ENCODE measurements at places on chromosomes 4 and X.
A peak's percentile ranks its signal among the peaks of the same experiment; 100 is the strongest.

GRCh38 chrX:10828640-10829039, 208.3 kb upstream of the MID1 start:
- no peak for DNase-seq

- no peak for DNase-seq
Measured at GRCh38 chr4:7426525-7427171, 8.1 kb downstream of the PSAPL1 start.

DNA sequence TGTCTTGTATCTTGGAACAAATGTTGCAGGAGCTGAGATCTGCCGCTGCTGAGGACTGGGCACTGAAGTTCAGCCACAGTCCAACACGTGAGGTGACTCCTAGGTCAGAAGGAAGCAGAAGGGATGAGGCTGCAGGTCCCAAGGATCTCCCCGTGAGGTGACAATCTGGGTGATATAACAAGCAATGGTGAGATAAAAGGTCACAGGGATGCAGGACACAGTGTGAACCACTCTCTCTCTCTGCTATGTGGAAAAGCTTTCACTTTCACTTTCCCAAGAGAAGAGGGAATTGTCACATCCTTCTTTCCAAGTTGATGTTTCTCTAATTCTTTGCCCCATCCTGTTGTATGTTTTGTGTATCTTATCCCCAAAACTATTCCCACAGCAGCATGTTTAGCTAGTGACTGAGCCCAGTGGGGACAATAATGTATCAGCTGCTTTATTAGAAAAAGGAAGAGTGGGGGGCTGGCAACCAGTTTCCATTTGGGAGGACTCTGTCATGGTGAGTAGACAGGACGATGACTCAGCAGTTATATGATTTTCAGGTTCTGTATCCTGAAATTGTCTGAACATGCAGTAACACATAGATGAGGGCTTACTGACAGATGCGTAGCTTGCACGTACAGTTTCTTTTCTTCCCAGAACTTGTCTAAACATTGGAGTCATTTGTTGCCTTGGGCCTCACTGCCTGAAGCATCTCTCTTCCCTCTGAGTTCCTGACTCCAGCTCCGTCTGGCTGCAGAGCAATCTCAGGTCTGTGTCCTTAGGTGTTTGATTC, 1415.8 kb upstream of the TENM3 start:
- DNase-seq: peak; percentile 1

- no peak for DNase-seq
Measured at GRCh38 chr4:165682611-165683010, 190.4 kb upstream of the TLL1 start.

- DNase-seq: no peak
Measured at GRCh38 chr4:75633846-75634245, 3.5 kb upstream of the CDKL2 start.

DNA sequence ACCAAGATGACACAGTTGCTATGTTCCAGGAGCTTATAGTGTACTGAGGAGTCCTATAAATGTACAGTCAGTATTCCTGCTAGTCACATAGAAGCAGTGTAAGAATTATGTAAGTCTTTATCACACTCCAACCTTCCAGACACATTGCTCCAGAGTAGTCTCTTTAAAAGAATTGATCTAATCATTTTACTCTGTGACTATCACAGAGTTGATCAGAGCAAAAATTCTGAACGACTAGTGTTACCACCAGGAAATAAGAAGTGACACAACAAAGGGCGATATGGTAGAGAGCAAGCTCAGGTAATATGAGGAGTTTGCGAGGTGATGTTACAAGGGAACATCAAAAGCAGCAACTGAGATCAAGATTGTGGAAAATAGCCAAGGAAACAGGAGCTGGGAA, 9.0 kb upstream of the HPF1 start:
- DNase-seq: no peak

DNA sequence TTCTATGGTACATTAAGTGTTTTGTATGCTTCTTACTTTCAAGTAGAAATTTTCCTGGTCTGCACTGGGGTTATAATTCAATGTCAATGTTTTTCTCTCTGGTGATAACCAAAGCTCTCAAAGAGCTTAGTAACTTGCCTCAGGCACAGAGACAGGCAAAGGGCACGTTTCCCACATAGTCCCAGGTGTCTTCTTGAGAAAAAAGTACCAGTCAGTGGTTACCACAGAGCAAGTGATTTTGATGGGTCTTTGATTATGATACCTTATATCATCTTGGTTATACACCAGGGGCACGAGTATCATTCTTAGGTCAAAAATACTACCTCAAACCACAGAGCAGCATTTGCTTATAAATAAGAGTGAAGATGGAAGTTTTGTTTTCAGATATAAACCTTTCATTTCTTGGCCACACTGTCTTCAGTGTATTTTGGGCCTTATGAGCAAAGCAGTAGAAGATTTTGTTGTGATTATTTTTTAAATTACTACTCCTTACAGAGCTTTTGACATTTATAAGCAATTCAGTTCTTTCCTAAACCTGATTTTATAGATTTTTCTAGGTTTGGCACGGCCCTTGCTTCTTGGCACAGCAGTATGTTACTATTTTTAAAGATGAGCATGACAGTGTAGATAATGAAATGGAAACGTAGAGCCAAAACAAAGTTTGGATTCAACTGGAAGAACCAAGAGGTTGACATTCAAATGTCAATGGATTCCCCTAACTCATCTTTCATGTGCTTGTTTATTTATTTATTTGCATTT, 85.3 kb upstream of the TLL1 start:
- no peak for DNase-seq

DNA sequence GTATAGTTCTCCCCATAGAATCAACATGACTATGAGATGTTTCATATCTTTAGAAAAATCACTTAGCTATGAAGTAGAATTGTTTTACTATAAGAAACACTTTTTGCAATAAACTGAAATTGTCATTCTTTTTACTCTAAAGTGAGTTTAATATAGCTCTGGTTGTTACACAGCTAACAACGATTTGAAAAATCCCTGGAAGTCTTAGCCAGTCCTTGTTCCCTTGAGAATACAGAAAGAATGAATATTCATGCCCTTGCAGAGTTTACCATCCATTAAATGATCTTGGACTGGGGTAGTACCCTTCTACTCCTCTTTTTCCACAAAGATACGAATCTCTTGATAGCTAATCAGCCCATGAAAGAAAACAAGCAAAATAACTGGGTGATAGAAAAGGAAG, 141.8 kb downstream of the JADE1 start:
- DNase-seq: no peak

- DNase-seq: no peak
Measured at GRCh38 chrX:10631416-10632145, 11.2 kb upstream of the MID1 start.

GRCh38 chr4:71261633-71262121, 77.1 kb upstream of the SLC4A4 start:
- no peak for DNase-seq

DNA sequence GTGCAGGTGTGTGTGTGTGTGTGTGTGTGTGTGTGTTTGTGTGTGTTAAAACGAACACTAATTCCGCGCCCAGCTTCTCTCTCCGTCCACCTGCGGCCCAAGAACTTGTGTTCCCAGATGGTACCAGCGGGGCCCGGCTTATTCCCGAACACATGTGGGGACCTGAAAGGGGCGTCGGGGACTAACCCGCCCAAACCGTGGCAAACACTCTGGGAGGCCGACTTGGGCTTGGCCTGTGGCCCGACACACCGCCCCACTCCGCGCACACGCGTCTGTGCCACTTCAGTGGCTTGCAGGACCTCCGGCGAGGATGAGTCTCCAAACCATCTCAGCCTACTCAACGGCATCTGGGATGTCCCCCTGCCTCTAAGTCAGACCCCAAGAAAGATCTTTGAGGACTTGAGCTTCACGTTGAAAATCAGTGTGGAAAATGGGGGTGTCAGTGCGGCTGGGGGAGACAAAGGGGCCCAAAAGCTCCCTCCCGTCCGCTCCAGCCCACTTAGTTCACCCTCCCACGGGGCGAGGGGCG, 790 bp upstream of the HHIP start:
- no peak for DNase-seq

DNA sequence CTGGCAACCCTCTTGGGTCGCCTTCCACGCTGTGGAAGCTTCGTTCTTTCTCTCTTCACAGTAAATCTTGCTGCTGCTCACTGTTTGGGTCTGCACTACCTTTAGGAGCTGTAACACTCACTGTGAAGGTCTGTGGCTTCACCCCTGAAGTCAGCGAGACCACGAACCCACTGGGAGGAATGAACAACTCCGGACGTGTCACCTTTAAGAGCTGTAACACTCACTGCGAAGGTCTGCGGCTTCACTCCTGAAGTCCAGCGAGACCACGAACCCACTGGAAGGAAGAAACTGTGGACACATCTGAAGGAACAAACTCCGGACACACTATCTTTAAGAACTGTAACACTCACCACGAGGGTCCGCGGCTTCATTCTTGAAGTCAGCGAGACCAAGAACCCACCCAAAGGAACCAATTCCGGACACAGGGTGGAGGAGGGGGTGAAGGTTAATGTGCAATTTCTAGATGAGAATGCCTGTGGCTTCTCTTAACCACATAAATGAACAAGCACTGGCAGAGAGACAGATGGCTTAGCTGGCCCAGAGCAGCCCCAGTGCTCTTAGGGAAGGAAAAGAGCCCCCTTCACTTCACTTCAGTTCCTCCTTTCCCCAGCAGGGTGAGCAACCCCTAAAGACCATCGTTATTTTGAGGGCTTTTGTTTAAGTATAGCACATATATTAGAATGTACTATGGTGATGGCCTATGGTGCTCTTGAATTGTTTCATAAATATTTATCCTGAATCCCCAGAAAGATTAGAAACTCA, 73.0 kb downstream of the LUZP4 start:
- no peak for DNase-seq

- peak; percentile 33 for DNase-seq
Measured at GRCh38 chrX:81120936-81121371, 80.8 kb downstream of the HMGN5 start.

DNA sequence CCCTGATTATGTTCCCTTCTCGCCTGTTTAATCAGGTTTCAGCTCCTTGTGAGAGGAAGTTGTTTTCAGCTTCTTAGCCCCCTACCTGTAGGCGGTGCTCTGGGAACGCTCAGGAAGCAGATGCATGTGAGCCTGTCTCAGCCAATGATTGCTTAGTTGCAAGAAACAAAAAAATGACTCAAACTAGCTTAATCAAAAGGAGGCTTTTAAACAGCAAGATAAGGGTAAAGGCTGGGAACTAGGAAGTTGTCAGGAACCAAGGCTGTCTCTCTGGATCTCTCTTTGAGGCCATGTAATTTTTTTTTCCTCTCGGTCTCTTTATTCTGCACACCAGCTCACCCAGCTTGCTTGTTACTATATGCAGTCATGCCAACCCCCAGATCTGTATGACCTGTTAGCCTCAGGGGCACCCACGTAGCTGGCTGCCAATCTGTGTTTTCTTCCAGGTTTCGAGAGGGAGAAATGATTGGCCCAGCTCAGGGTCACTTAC, 109.1 kb downstream of the PTTG2 start:
- DNase-seq: no peak

DNA sequence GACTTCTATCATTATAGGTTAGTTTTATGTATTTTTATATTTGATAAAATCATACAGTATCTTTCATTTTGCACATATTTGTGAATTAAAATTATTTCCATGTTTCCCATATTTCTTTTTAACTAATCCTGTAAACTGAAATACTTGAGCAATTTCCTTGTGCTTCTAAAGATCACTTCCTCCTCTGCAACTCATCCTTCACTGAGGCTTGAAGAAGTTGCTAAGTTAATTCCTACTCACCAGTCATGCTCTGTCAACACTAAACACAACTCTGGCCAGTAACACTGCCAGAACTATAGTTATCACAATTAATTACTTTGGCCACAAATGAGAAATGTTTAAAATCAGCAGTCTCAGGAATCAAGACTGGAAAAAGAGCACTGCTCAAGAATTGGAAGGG, 6.7 kb downstream of the SPATA4 start:
- no peak for DNase-seq

DNA sequence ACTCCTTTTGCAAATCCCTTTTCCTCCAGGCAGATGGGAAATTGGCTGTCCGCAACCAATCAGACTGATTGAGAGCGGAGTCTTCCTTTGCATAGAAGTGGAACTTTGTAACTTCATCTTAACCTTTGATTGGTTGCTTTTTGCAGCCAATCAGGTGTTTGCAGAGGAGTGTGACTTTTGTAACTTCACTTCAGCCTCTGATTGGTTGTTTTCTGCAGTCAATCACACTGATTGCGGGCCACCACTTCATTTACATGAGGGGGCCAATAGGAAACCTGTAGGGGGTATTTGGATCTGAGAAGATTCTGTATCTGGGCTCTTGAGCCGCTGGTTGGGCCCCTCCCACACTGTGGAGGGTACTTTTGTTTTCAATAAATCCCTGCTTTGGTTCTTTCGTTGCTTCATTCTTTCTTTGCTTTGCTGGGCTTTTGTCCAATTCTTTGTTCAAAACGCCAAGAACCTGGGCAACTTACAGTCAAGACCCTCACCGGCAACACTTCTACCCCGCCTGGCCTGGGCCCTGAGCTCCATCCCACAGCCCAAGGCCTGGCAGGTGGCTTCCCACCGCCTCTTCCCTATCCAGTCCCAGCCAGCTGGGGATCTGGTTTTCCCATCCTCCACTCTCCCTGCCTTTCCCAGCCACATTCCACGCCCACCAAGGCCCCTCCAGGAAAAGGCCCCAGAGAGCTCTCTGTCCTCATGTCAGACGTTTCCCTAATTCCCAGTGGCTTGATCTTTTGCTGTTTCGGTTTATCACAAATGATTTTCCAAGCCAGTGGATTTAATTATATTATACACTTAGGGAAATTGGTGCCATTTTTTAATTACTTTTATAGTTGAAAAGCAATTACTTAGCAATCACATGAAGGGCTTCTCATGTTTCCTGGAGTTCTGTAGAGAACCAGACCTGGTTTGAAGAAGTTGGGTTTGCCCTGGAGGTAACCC, 110.2 kb upstream of the STX18 start:
- no peak for DNase-seq

- no peak for DNase-seq
Measured at GRCh38 chrX:152912106-152912505, 14.2 kb downstream of the ZNF185 start.

- no peak for DNase-seq
Measured at GRCh38 chr4:7770224-7771050, 169.2 kb downstream of the AFAP1 start.

- no peak for DNase-seq
Measured at GRCh38 chrX:2693113-2694002, 2.3 kb downstream of the CD99 start.

DNA sequence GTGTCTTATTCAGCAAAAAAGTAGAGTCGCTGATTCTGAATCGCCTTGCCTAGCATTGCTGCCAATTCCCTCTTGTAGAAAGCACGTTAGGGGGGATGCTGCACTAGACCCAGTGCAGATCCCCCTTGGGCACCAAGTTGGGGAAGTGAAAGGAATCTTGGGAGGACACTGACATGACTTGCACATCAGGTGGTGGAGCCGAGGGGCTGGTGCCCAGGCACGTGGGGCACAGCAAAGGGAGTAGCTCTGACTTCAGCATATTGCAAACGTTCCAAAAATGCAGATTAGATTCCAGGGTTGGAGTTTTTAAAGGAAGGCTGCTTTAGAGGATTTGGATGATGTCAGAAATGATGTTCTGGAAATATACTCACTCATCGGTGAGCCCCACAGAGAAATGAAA, 47.4 kb upstream of the GPM6B start:
- DNase-seq: peak; percentile 32

- no peak for DNase-seq
Measured at GRCh38 chrX:45807572-45808425, 607.1 kb upstream of the DIPK2B start.
